ENCODE measurements at places on chromosomes 12 and 14.

DNA sequence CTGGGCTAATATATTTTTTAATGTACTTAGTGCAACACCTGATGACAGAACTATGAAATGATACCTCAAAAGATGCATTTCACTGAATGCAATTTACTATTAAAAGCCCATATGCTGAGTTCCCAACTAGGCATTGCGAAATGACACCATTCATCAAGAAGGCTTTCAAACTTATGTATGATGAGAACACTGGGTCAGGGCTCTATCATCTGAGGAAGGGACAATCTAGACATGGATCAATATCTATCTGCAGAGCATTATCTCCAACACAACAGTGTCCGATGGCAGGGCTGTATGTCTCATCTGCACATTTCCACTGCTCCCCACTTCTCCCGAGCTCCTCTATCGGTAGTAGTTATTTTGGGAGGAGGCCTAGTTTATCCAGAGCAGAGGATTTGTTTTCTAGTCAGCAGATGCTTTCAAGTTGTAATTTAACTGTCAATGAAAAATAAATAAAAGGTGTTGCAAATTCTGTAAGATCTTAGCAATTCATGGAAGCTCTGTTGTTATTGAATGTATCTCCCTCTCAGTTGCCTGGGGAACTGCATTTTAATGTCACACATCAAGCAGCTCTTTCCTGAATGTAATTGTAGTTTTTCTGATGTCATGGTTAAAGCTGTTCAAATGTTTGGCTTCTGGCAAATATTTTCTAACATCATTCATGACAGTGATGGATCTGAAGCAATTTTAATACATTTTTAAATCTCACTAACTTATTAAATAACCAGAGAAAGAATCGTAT is 7.4 kb upstream of the GCH1 start:
- DNase-seq, result no peak

GRCh38 chr12:117388951-117389446 is 27.6 kb upstream of the NOS1 start:
- DNase-seq, result no peak

DNA sequence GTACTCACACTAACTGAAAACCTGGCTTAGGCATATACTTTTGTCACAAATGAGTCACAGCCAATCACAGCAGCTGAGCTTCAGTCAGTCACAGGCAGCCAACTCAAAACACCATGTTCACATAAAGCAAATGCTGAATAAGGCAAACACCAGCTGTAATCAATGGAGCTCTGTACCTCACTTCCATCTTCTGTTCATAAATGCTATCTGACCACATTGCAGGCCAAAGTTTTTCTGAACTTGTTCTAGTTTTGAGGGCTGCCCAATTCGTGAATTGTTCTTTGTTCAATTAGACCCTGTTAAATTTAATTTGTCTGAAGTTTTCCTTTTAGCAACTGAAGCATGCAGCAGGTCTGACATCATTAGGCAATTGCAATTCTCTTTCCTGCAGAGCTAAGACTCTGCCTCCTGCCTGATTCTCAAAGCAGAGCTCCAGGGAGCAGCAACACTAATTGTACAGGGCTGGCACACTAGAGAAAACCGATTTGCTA is 129.9 kb downstream of the WIF1 start:
- no peak for DNase-seq

- no peak for DNase-seq
Measured at GRCh38 chr14:75595226-75595625, 16.8 kb downstream of the FLVCR2 start.

GRCh38 chr14:64685371-64686281 is 18.6 kb upstream of the PLEKHG3 start:
- DNase-seq, result no peak

DNA sequence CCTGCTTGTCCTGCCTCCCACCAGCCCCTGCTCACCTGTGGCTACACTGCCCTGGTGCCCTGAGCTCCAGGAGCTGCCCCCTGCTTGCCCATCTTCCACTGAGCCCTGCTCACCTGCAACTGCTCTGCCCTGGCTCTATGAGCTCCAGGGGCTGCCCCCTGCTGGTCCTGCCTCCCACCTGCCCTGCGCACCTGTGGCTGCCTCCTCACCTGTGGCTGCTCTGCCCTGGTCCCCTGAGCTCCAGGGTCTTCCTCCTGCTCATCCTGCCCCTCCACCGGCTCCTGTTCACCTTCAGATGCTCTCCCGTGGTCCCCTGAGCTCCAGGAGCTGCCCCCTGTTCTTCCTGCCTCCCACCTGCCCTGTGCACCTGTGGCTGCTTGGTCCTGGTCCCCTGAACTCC is 247.6 kb downstream of the TMEM121 start:
- DNase-seq, result no peak

DNA sequence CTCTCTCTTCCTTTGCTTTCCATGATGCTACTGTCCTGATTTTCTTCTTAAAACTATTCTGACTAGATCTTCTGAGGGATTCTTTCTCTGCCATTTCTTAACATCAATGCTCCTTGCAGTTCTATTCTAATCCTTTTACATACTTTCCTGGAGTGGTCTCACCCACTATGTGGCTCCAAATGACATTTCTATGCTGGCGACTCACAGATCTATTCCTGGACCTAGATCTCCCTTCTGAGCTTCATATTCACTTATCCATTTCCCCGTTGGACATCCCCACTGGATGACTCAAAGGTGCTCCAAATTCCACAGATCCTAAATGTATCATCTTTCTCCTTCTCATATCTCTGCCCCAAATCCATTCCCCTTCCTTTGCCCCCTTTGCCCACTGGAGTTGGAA is 4.1 kb downstream of the TEP1 start:
- DNase-seq, result peak; percentile 79

- DNase-seq, result no peak
Measured at GRCh38 chr14:74476107-74476506, 17.0 kb downstream of the NPC2 start.

- peak; percentile 56 for DNase-seq
Measured at GRCh38 chr14:71645656-71646055, 286.6 kb upstream of the RGS6 start.

DNA sequence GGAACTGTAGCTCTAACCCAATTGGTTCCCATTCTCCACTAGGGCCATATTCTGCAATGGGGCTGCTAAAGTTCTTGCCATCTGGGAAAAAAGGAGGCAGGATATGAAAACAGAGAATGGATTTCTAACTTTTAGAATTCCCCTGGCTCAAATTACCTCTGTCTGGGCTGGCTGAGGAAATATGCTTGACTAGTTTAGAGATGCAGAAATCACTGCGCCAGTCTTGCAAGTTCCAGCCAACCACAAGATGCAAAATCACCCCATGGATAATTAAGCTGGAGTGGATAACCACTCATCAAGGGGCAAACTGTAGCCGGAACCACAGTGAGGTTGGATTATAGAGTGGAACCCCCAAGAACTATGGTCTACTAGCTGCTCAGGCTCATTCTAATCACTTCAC is 126.3 kb downstream of the RALGAPA1 start:
- DNase-seq, result no peak

- DNase-seq, result peak; percentile 83
Measured at GRCh38 chr14:72736786-72737559, 156.9 kb downstream of the DPF3 start.

GRCh38 chr14:75566321-75566720 is 12.1 kb upstream of the FLVCR2 start:
- DNase-seq, result no peak

- no peak for DNase-seq
Measured at GRCh38 chr14:92702441-92702918, 45.9 kb downstream of the LGMN start.

DNA sequence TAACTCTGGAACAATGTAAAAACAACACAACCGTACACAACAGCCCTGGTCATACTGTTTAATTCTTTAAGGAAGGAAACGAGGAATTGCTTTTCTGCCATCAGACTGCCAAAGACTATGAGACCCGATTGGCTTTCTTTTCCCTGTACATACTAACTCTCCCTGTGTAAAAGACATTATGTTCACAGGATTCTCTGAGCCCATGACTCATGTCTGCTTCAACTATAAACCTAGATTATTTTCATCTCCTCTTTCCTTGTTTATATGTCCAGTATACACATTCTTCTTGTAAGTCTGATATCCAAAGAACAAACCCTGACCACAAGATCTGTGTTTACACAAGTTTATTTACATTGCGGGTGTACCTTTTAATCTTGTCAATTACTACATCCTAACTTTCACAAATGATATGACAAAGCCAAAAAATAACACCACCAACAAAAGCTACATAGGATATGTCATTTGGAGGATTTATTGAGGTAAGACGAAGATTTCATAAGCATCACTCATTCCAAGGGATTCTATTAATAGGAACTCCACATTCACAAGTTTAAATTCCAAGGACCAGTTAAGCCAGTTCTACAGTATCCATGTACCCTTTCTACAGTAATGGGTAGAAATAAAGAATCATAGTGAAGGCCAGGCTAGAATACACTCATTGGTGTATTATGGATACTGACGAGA is 67.3 kb downstream of the STXBP6 start:
- DNase-seq, result peak; percentile 72

GRCh38 chr14:23186913-23187654 is 3.6 kb upstream of the SLC7A8 start:
- DNase-seq, result peak; percentile 63

- DNase-seq, result no peak
Measured at GRCh38 chr14:53214384-53214783, 61.3 kb upstream of the DDHD1 start.

DNA sequence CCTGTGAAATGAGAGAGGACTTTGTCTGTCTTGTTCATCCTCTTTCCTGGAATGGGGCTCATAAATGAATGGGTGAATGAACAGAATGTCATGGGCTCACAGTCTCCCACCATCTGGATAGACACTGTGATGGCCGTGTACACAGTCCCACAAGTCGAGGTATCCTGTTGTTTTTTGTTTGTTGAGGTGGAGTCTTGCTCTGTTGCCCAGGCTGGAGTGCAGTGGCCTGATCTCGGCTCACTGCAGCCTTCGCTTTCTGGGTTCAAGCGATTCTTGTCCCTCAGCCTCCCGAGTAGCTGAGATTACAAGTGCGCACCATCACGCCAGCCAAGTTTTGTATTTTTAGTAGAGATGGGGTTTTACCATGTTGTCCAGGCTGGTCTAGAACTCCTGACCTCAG is 16.1 kb upstream of the PLA2G1B start:
- no peak for DNase-seq

DNA sequence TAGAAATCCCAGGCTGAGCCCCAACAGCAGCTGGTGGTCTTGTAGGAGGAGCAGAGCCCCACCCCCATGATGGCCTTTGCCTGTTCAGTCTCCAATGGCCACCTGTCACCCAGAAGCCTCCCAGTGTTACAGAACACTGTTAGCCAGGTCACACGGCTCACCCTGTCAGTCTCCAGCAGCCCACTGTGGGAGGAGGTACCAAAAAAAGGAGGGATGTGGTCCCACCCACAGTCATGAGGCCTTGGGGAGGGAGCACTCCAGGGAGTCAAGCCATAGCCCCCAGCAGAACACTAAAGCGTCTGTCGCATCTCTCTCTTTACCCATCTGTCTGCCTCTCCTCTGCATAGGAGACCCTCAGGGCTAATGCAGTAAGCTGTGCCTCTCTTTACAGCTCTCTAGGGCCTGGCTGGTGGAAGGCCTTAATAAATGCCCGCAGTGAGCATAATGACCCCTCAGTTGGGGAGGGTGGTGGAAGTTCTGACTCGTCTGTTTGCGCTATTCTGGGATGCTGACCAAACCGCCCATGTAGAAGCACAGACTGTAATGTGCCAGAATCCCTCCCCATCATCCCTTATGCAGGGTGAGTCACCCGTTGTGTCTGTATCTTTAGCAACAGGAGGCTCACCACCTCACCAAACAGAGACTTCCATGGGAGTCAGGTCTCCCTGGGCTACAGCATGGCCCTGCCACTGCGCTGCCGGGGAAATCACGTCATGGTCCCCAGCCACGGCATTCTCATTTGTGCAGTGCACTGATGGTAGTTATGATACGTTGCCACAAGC is 14.6 kb downstream of the C14orf132 start:
- DNase-seq, result peak; percentile 92

- peak; percentile 23 for DNase-seq
Measured at GRCh38 chr12:51729331-51729730, 119.2 kb downstream of the FIGNL2 start.

GRCh38 chr14:71321574-71322315 is 414.5 kb downstream of the PCNX1 start:
- peak; percentile 54 for DNase-seq
